ENCODE measurements at places on chromosomes 2 and 18.
A peak's percentile ranks its signal among the peaks of the same experiment; 100 is the strongest.

DNA sequence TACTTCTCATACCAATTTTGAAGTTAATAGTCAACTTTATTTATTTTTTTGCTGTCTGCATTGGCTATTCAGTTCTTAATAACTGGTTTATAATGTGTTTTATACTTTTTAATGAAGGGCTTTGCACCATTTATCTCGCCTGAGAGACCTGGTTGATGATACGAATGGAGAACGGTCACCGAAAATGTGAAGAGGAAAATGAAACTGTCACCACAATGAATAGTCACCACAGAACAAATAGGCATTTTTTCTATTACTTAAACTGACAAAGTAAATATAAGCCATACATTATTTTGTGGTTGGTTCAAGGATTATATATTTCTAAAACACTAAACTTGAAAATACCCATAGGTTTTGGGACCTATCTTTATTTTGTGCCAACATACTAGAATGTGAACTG is 20.4 kb downstream of the C18orf54 start:
- no peak for DNase-seq

DNA sequence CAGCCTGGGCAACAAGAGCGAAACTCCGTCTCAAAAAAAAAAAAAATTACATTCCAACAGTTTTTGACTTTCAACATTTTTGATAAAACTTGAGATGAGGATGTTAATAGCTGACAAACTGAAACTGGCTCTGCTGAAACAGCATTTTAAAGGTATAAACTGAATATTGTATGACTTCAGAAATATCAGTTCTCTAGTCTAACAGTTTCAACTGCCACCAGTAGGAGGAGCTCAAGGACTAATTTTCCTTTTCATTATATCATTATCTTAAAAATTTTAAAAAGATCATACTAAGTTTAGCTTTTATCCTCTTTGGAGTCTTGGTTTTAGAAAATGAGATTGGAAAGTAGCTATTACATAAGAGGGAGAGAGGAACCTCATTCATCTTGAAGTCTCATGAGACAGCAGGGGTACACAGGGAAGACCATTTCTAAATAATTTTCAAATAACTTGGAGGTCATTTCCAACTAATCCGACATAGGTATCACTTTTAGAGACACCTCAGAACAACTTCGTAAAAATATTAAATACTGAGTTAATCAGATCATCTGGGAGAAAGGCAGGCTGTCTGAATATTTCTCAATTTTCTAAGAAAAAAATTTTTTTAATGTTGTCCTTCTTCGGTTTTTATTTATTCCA is 37.6 kb upstream of the MCM6 start:
- peak; percentile 49 for DNase-seq

DNA sequence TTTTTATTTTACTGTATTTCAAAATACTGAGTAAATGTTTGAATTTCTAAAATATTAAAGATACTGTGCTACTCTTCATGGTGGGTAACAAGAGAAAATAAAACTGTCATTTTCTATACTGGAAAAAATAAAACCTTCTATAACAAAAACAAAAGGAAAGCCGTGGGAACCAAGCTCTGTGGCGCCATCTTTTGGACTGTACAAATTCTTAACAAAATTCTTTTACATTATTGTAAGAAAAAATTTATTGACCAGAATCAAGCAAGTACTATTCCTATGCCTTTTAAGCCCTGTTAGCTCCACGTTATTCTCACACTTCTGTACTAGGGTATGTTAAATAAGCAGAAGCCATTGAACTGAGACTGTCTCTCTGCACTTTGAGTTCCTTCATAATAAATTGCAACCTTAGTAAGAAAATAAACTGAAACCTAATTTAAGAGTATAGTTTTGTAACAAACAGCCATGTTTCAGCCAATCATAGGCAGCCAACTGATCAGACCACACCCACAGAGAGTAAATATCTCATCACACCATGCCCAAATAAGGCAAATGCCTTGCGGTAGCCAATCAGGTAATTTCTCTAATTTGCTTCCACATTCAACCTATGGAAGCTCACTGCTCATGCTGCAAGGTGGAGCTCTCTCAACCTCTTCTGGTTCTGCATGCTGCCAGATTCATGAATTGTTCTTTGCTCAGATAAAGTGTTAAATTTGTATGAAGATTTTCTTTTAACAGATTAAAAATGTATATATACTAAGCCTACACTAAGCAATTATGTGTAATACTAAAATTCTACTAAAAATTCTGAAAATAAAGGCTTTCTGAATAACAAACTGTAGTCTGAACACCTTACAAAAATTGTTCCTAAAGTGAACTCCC is 42.2 kb downstream of the HIBCH start:
- no peak for DNase-seq

GRCh38 chr2:38214209-38214717 is 138.3 kb upstream of the CYP1B1 start:
- no peak for DNase-seq

GRCh38 chr2:31078579-31079105 is 59.6 kb downstream of the GALNT14 start:
- DNase-seq, result no peak

- no peak for DNase-seq
Measured at GRCh38 chr2:109582928-109583895, 30.6 kb downstream of the SEPTIN10 start.

DNA sequence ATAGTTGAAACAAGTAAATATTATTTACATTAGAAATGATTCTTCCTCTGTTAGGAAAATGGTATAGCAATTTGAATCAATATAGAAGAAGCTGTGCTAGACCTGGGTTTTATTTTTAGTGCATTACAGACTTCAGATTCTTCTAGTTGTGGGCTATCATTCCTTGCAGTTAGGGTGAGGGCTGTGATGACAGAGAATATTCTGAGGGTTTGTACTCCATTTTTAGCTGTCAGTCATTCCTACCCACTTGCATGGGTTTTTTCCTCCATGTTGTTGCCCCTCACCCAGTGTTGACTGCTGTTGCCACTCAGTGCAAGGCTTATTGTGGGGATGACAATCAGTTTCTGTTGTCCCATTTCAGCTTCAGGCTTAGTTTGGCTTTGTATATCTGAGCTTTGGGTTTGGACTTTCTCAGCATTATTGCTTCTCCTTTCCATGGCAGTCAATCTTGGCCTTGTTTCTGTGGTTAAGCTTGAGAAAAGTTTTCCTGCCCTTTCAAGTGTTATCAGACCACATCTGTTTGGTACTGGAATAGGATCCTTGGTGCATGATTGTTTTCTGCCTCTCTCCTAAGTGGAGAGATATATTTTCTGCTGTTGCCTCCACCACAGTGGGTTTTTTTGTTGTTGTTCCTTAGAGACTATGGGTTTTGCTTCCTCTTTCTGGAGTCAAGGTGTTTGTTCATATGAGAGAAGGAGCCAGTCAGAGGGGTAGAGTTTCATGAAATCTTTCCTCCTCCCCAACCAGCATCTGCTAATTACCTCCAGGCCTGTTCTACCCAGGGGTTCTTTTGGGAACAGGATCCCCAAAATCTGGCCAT is 312.7 kb upstream of the CWC22 start:
- DNase-seq, result no peak

DNA sequence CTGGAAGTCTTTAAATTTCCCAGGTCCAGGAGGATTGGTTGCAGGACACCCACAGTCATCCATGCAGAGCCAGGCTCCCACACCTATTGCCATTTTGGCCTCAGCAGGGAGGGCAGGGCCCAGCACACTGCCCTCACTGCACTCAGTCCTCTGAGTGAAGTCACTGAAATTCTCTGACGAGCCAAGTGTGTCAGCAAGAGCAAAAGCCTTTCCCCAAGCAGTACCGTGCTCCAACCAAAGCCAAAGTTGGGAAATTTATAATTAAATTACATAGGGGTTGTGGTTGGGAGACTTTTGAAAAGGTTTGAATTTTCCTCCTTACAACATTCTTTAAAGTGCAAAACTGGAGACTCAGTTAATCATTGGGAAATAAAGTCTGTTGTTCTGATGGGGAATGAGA is 98.5 kb upstream of the CD226 start:
- no peak for DNase-seq

- DNase-seq, result no peak
Measured at GRCh38 chr2:127118038-127118437, 11.1 kb upstream of the BIN1 start.

Measured in NCI-H524 (cell line).